ENCODE measurements at places on chromosomes 11 and 22.

DNA sequence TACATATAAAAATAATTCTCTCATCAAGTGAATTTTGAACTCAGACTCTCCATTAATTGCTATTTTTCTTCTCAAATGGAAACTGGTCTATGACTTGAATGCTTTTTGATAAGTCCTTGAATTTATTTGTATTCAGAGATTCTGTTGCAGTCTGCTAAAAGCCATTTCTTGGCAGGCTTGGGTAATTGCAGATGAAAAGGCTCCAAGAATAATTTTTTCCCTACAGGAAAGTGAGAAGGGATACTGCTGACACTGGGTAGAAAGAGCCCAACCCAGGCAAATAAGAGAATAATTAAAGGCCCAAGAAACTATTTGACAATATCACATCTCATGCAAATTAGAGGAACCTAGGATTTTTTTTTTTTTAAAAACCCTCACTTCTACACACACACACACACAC, 246.5 kb upstream of the DDI1 start:
- no peak for DNase-seq

DNA sequence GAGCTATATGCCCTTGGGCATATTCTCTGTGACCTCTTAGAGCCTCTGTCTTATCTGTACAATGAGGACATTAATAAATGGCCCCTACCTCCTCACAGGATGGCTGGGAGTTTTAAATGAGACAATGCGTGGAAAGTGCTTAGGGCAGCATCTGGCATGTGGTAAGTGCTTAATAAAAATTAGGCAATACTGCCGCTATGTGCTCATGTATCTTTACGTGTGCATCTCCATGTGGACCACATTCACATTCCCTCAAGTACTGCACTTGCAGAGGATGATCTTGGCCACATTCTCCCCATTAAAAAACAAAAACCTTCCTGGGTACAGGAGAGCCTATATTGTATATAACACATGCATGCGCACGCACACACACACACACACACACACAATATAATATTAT, 19.1 kb upstream of the BSX start:
- DNase-seq: no peak

DNA sequence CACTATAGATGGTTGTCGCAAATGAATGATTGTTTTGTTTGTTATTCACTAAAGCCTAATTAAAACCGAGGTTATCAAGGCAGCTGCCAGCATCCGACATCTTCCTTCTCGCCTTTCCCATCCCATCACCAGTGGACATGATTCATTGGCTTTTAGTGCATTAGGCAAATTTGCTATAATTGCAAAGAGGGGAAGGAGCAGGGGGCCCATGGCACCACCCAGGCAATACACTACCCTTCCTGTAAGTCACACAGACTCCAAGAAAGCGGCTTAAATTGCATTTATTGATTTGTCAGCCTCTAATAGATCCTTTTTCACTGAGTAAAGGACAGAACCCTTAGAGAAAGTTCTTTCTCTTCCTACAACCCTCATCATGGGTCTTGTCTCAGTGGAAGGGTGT, 169.2 kb upstream of the NCAM1 start:
- DNase-seq: no peak

GRCh38 chr11:4181782-4182721, 87.5 kb downstream of the RRM1 start:
- no peak for DNase-seq

GRCh38 chr11:131223198-131223991, 147.0 kb upstream of the NTM start:
- DNase-seq: no peak

DNA sequence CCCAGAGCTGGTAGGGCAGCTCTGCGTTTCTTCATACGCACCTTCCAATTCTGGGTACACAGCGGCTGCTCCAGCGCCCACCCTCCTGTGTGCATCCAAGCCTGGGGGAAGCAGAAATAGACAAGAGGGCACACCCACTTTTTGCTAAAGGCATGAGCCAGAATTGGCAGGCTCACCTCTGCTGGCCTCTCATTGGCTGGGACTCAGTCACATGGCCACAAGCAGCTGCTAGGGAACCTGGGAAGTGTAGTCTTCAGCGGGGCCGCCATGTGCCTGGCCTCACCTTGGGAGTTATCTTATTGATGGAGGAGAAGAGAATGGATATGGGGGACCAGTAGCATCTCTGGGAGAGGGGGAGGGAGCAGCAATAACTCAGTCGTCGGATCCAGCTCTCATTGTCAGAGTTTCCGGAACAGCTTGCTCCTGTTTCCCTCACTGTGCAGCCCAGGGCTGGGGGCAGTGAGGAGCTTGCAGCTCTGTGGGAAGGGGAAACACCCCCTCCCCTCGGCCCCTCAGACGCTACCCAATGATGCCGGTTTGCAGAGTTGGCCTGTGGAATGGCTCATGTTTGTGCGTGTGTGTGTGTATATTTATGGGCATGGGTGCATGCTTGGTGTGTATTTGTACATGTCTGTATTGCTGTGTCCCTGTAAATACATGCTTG, 11.8 kb upstream of the MIEF1 start:
- peak; percentile 88 for DNase-seq

GRCh38 chr22:30969532-30970355, 679 bp downstream of the TUG1 start:
- DNase-seq: no peak

DNA sequence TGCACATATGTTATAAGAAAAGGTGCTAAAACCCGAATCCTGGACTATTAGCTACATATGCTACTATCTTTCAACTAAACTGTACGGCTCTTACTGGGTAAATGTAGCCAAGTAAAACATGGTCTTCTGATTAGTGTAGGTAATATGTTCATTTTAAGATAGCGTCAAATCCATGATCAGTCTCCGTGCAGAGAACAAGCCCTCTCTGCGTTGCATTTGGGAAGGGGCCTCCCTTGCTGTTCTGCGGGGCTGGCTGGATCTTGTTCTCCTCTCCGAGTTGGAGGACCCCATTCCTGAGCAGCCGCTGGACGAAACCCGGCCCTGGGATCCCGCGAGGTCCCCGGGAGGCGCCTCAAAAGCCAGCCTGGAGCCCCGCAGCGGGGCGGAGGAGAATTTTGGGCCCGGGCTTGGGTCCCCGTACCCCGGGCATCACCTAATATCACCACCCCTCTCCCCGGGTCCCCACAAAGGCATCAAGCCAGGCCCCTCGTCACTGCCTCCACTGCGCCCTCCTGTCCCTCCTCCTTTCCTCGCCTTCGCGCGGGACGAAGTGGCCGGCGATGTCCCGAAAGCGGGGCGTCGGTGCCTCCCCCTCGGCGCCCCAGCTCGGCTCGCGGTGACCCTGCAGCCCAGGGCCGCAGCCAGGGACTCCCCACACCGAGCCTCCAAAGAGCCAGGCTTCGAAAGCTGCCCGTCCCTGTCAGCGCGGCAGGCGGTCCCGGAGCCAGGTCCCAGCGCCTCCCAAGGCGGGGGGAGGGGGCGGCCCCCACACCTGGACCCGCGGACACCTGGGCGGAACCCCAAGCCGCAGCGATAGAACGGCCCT, 54.5 kb upstream of the FBXO3 start:
- DNase-seq: no peak

GRCh38 chr11:130156108-130157022, 3.2 kb upstream of the ST14 start:
- no peak for DNase-seq

- DNase-seq: no peak
Observed at GRCh38 chr11:115340874-115341273, 163.3 kb downstream of the CADM1 start.

All from putamen (tissue), 1 donor.